ENCODE measurements at places on chromosomes 1 and 21.

- DNase-seq = no peak
These were observed 26.4 kb upstream of the LRRC8D start for GRCh38 chr1:89794406-89794805.

GRCh38 chr21:36719614-36720013, 20.7 kb downstream of the SIM2 start:
- DNase-seq = no peak

DNA sequence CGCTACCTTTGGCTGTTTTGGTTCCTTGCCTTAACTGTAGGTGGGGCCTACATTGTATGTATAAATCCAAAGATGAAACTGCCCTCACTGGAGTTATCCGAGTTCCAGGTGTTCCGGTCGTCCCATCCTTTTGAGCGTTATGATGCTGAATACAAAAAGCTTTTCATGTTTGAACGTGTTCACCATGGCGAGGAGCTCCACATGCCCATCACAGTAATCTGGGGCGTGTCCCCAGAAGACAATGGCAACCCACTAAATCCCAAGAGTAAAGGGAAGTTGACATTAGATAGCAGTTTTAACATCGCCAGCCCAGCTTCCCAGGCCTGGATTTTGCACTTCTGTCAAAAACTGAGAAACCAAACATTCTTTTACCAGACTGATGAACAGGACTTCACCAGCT, 139.5 kb downstream of the TLR5 start:
- DNase-seq = no peak

DNA sequence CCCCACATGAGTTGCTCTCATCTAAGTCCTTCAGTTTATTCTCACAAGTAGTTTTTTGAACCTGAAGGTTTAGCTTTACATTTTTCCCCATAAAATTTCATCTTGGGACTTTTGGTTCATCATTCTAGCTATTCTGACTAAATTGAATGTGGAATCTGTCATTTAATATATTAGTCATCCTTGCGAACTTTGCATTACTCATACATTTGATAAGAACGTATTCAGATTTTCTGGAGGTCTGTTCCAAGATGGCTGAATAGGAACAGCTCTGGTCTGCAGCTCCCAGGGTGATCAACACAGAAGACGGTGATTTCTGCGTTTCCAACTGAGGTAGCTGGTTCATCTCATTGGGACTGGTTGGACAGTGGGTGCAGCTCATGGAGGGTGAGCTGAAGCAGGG, 59.8 kb upstream of the CSF1 start:
- no peak for DNase-seq

DNA sequence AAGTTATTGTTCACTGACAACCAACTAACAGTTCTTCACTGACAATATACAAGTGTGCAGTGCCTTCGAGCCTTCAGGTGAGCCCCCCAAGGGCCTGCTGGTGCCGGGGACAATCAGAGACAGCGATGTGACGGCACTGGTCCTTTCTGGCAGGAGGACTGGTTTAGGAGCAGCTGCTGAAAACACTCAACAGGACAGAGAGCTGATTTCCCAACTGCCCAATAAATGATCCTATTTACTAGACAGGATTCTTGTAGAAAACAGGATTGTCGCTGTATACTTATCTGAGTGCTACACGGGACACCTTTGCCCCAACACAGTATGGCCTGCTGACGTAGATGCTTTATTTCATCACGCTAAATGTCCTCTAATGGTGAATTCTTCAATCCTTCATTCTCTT, 65.4 kb downstream of the TP53BP2 start:
- no peak for DNase-seq

DNA sequence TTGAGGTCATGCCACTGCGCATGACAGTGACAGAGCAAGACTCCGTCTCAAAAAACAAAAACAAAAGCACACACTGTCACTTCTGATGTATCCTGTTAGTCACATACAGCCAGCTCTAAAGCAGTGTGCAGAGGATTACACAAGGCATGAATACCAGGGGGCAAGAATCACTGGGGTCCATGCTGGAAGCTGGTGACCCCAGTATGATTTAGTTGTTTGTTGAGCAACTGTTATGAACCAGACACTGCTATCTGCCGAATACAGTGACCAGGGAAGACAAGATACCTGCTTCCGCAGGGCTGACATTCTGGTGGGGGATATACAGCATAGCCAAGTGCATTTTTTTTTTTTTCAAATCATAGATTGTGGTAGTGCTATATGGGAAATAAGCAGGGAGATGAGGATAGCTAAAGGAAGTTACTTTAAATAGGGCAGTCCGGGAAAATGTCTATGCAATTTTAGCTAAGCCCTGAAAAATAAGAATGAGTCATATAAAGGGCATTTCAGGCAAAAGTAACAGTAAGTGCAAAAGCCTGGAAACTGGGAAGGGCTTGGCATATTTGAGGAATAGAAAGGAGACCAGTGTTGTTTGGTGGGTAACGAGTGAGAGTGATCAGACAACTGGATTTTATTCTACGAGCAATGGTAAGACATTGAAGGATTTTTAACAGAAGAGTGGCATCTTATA, 69.7 kb downstream of the ADSS2 start:
- DNase-seq = no peak

DNA sequence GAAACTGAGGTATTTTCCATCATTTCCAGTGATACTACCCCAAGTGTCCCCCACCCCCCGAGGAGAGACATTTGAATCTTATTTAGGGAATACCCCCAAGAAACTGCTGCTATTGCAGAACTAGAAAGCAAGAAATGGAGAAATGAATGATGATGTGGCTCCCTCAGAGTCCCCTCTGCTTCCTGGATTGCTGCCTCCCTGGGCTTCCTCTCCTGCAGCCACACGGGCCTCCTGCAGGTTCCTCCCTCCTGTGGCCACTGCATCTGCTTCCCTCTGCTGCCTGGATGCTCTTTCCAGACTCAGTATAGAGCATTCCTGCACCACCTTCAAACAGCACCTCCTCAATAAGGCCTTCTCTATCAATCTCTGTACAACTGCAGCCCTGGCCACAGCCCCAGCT, 69.3 kb downstream of the SLC25A24 start:
- DNase-seq = no peak

- no peak for DNase-seq
These were observed 53.3 kb downstream of the MDM4 start for GRCh38 chr1:204569478-204569877.

DNA sequence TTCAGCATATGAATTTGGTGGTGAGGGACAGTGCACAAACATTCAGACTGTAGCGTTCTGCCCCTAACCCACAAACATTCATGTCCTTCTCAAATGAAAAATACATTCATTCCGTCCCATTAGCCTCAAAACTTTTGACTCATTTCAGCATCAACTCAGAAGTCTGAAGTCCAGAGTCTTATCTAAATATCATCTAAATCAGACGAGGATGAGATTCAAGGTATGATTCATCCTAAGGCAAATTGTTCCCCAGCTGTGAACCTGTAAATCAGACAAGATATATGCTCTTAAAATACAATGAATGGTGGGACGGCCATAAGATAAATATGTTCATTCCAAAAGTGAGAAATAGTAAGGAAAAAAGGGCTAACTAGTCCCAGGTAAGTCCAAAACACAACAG, 1195.6 kb upstream of the ADGRL4 start:
- no peak for DNase-seq

GRCh38 chr1:225713281-225713680, 60.4 kb upstream of the ENAH start:
- no peak for DNase-seq

- DNase-seq = no peak
These were observed 5.0 kb downstream of the ADAMTS1 start for GRCh38 chr21:26840201-26840600.

DNA sequence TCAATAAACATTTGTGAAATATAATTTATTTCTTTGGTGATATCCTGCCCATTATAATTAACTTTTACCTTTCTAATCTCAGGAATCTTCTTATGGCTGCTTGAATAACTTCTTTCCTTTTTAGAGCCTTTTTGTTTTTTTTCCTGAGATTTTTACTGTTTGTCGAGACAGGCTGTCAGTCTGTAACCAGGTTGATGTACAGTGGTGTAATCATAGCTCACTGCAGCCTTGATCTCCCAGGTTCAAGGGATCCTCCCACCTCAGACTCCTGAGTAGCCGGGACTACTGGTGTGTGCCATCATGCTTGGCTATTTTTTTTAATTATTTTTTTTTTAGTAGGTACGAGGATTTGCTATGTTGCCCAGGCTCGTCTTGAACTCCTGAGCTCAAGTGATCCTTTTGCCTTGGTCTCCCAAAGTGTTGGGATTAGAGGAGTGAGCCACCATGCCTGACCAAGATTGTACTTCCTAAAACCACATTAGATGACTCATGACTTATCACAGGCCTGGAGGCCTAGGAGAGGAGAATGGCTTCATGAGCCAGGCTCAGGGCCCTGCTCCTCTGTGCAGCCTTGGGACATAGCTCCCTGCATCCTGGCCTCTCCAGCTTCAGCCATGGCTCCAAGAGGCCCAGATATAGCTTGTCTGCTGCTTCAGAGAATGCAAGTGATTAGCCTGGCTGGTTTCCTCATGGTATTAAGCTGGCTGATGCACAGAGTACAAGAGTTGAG, 48.6 kb downstream of the CTH start:
- DNase-seq = no peak

DNA sequence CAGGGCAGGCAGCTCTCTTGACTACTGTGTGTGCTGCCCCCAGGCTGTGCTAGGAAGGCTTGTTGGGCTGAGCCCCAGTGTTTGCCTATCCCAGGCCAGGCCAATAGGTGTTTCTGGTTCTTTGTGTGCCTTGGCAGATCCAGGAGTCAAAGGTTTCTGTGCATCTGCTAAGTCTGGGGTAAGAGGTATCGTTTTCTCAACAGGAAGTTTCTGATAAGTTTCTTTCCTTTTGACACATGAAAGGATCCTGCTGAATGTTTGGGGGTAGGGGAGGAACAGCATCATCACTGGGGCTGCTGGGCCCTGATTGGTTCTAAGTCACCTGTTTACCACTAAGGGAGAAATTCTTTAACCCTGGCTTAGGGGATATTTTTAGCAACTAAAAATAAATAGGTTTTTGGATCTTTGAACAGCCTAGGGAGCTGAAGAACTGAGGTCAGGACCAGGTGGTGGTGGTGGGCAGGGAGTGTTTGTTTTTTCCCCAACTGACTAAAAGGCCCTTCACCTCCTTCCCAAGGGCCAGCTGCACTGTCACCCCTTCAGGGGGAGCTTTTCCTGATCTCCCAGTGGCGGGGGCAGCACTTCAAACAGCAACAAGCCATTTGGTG, 85.1 kb downstream of the KCNN3 start:
- DNase-seq = no peak

DNA sequence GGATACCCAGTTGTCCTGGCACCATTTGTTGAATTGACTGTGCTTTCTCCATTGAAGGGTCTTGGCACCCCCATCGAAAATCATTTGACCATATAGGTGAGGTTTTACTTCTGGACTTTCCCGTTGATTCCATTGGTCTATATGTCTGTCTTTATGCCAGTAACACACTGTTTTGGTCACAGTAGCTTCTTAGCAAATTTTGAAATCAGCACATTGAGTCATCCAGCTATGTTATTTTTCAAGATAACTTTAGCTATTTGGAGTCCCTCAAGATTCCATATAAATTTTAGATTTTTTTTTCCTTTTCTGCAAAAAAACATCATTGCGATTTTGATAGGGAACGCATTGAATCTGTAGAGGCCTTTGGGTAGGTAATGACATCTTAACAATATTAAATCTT, 235.6 kb downstream of the SMYD3 start:
- no peak for DNase-seq

- DNase-seq = no peak
These were observed 203.7 kb upstream of the RUNX1 start for GRCh38 chr21:35252831-35253230.

DNA sequence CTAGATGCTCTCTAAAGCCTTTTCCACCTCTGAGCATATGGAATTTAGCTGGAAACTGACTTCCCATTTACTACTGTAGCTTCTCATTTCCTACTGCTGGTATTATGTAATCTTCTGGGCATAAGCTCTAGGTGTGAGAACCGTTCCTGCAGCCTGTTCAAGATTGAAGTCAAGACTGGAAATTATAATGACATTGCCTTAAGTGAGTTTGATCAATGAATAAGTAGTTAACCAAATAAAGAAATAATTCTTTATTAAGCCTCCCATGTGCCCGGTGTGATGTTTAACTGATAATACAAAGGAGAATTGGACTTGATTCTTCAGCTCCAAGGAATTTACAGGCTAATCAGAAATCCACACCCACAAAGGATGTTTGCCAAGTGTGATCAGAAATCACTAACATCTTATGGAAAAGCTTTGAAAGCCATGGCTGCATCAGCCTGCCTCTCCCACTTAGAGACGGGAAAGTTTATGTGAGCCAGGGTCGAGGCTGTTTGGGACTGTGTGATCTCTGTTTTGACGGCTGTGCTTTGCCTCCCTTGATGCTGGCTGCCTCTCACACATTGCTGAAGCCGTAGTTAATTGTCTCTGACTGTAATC, 36.4 kb upstream of the PRELP start:
- no peak for DNase-seq

DNA sequence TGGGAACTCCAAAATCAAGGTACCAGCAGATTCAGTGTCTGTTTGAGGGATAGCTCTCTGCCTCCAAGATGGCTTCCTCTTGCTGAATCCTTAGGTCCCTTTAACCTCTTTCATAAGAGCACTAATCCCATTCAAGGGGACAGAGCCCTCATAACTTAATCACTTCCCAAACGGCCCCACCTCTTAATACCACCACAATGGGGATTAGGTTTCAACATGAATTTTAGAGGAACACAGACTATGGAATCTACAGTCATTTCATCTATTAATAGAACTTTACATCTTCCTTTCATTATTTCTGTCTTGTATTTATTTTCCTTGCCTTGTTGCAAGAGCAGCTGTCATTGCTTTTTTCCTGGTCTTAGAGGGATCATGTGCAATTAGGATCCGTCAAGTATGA, 30.3 kb downstream of the HOOK1 start:
- no peak for DNase-seq

- no peak for DNase-seq
These were observed 865 bp downstream of the ADPRS start for GRCh38 chr1:36089393-36090121.

- no peak for DNase-seq
These were observed 38.4 kb downstream of the PIK3CD start for GRCh38 chr1:9689971-9690381.

GRCh38 chr1:165712764-165713163, 14.4 kb upstream of the ALDH9A1 start:
- DNase-seq = no peak
